Stimulated activated CD4-positive, alpha-beta T cell treated with anti-CD3 and anti-CD28 coated beads, Interleukin-15, amount 100 ng/mL, for 1 hour (primary cell): ENCODE measurements at places on chromosomes 12 and 14.

DNA sequence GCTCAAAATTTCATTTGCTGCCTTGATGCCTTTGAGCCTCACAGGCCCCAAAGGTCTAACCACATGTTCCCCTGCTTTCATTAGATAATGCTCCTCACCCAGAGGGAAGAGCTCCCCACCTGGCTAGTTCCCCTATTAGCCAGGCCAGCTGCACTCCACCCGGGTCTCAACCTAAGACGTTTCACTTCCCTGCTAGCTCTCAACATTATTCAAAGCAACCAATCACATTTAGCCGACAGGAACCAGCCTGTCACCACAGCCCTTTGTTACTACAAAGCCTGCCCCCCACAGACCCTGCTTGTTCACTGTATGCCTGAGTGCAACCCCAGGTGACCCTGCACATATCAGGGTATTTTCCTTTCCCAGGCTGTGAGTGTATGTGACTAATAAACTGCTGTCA is 78.6 kb downstream of the SLC15A5 start:
- no peak for DNase-seq

GRCh38 chr12:75337905-75338304 is 3.4 kb downstream of the GLIPR1L1 start:
- DNase-seq, result no peak

DNA sequence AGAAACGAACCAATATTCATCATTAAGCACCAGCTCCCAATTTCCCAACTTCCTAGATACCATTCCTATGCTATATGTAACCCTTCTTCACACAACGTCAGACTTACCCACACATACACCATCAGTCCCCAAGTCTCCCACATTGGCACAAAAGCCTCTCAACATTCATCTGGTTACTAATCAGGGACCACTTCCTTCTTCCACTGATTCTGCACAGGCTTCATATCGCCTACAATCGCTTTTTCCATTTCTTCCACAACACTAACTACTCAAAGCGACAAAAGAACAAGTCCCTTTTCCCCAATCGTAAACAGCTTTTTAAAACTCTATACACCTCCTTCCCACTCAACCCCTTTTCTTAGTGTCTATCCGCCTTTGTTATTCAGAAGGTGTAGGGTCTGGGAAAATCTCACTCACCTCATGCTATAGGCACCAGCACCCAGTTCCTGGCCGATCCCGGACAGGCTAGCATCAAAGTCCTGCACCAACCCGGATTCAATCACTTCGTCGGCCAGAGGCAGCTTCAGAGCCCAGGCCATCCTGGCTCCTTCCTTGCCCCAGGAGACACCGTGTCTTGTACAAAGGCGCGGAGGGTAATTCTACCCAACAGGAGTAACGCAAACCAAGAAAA is 936 bp downstream of the TFCP2 start:
- no peak for DNase-seq

- no peak for DNase-seq
These were observed 304.7 kb downstream of the RMST start for GRCh38 chr12:97767347-97767746.

DNA sequence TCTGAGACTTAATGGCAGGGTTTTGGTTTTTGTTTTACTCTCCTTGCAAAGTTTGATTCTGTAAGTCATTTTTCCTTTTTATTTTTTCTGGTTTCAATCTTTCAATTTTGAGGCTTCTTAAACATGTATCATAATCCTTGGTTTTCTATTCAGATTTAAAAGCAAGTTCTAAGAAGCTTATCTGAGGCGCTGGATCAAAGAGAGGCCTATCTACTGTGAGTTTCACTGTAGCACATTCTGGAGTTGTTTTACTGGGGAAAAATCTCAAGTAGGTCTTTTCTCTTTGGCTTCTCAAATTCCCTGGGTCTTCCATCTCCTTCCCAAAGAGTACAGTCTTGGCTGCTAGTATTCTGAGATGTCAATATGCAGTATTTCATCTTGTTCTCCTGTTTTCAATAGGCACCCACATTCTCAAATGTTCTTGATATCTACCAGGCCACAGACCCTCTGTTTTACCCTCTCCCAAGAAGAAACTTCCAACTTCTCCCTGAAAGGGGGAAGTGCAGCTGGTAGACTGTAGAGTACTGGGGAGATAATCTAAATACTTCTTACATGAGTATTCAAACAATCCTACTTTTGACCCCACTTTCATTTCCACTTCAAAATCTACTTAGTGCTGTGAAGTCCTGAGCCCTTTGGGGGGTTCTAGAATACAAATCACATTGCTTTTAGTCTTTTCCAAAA is 10.9 kb upstream of the CATSPERB start:
- DNase-seq, result no peak

- DNase-seq, result no peak
These were observed 2.6 kb upstream of the BCL11B start for GRCh38 chr14:99274346-99275221.

DNA sequence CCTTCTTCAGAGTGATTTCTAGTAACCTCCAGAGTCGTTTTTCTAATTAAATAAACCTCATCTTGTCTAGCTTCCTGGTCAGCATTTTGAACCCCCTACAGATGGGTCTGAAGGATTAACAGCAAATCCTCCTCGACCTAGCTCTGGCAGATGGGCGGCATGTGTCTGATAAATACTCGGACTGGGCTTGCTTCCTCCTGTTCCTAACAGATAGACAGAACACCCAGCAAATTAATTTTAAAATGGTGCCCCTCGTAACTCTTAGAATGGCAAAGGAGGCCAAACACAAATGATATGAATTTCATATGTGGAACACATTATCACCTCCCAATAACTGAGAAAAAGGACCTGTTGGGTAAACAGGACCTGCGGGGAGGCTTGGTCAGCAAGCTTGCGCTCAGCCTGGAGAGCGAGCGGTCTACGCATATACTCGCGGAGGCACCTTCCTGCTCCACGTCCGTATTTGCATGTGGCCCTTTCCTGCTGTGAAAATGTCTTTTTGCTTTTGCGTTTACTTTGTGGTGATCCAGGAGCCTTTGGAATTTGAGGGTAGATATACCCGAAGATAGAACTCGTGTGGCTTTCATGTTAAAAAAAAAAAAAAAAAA is 79.6 kb downstream of the OTX2 start:
- no peak for DNase-seq

GRCh38 chr14:60651796-60652673 is 2.8 kb upstream of the SIX1 start:
- DNase-seq, result no peak

GRCh38 chr14:64701660-64702059 is 2.6 kb upstream of the PLEKHG3 start:
- no peak for DNase-seq

- DNase-seq, result no peak
These were observed 1.2 kb downstream of the USP30 start for GRCh38 chr12:109053382-109054123.

DNA sequence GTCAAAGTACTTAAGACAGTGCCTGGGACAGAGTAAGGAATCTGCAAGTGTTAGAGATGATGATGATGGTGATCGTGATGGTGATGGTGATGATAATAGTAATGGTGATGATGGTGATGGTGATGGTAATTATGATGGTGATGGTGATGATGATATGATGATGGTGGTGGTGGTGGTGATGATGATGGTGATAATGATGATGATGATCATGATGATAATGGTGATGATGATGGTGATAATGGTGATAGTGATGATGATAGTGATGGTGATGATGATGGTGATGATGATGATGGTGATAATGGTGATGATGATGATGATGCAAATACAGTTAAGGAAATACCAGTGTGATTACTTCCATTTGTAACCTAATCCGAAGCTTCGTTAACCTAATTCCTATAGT is 5.2 kb upstream of the TMEM132C start:
- no peak for DNase-seq

DNA sequence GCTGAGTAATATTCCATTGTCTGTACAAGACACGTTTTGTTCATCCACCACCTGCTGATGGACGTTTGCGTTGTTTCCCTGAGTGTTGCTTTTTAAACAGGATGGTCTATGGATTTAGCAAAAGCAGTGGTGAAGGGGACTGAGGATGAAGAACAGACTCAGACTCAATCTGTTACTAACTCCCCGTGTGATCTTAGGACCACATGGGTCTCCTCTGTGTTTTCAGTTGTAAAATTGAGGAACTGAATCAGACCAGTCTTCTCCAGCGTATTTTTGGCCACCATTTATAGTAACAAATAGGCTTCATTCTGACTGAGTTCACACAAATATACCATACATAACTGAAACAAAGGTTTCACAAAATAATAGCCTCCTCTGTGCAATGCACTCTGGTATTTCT is 85.6 kb downstream of the FOXN3 start:
- no peak for DNase-seq

- DNase-seq, result no peak
These were observed 98.5 kb downstream of the ARID2 start for GRCh38 chr12:45827974-45828373.

DNA sequence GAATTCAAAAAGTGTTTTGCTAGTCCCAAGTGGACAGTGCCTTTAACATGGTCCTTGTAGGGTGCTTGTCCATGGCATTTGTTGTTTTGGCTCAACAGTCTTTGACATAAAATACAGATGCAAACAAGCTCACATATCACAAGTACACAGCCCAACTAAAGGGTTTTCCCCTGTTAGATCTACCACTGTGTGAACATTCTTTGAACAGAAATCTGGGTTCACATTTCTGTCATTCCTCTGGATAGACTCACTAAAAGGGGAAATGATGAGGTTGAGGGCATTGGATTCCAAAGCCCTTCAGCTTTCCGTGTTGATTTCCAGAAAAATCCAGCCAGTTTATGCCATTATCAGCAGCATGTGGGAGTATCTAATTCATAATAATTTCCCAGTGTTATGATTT is 54.1 kb downstream of the EP400 start:
- no peak for DNase-seq

GRCh38 chr14:55170526-55170925 is 20.9 kb downstream of the DLGAP5 start:
- DNase-seq, result no peak

DNA sequence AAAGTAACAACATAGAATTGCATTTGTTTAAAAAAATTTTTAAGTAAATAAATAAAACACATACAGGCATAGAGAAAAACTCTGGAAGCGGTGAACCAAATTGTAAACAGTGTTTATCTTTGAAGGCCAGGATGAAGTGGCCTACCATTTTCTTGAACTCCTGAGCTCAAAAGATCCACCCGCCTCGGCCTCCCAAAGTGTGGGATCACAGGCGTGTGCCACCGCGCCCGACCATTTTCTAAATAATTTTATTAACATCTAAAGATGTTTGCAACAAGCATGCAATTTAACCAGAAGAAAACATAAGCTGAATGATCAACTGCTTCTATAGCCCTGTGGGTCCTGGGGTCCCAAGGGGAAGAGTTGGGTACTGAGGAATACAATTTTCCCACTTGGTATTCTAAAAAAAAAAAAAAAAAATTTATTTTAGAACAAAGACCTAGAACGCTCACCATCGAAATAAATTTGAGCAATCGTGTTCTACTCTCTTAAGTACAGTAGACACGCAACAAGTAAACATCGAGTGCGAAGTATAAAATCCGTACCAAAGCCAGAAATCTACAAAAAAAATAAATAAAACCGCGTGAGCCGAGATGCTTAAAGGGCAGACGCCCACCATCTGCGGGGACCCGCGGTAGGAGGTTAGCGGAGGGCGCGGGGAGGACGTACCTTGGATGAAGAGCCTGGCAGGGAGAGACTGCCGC is 484 bp downstream of the MIS18BP1 start:
- DNase-seq, result no peak

- DNase-seq, result no peak
These were observed 276.5 kb upstream of the PLEKHG7 start for GRCh38 chr12:92426332-92426731.

GRCh38 chr12:51630986-51631385 is 40.0 kb downstream of the SCN8A start:
- DNase-seq, result no peak

- no peak for DNase-seq
These were observed 56.4 kb downstream of the PITPNM2 start for GRCh38 chr12:123094349-123095077.

GRCh38 chr14:94921456-94921855 is 151.5 kb upstream of the GSC start:
- DNase-seq, result no peak
